ENCODE measurements at places on chromosomes 12 and 14. TPM values are rescaled to one million over a fixed set of nuclear protein-coding genes. Genes with fewer than 3 reads are reported as not detected.

The RAD9B gene
- 0.87 TPM for polyA plus RNA-seq

The BDKRB1 gene
- polyA plus RNA-seq: 0.62 TPM

The LRCOL1 gene
- 1.1 TPM for polyA plus RNA-seq

The DCTN2 gene
- 79.7 TPM for polyA plus RNA-seq

The SLC17A8 gene
- polyA plus RNA-seq: 0.37 TPM

The AGAP2 gene
- polyA plus RNA-seq: 15.5 TPM

The SYNE3 gene
- 1.7 TPM for polyA plus RNA-seq

The XRCC3 gene
- 4.4 TPM for polyA plus RNA-seq

The UBE3B gene
- 13.5 TPM for polyA plus RNA-seq

The NUAK1 gene
- 4.3 TPM for polyA plus RNA-seq

The RASSF9 gene
- 0.94 TPM for polyA plus RNA-seq

The GUCY2C gene
- 0.14 TPM for polyA plus RNA-seq

The ZFHX2 gene
- 0.48 TPM for polyA plus RNA-seq

The SMIM41 gene
- 0.14 TPM for polyA plus RNA-seq

The ZDHHC22 gene
- 0.05 TPM for polyA plus RNA-seq

The APOLD1 gene
- 13.9 TPM for polyA plus RNA-seq

The TCTN1 gene
- polyA plus RNA-seq: 17.9 TPM

The PPFIA2 gene
- polyA plus RNA-seq: 0.23 TPM

The CLEC1A gene
- 36.0 TPM for polyA plus RNA-seq

The BLOC1S1 gene
- 190 TPM for polyA plus RNA-seq

The RFX4 gene
- polyA plus RNA-seq: 0.23 TPM

The CCDC197 gene
- polyA plus RNA-seq: not detected

The TMTC1 gene
- 9.3 TPM for polyA plus RNA-seq

The CCDC60 gene
- 0.37 TPM for polyA plus RNA-seq

The RNFT2 gene
- 9.7 TPM for polyA plus RNA-seq

The VDR gene
- 3.8 TPM for polyA plus RNA-seq

The SLC25A47 gene
- polyA plus RNA-seq: 0.09 TPM

The KRT84 gene
- 2.5 TPM for polyA plus RNA-seq

The SERPINA3 gene
- polyA plus RNA-seq: 120 TPM

The CPNE6 gene
- 0.34 TPM for polyA plus RNA-seq

The GDF3 gene
- 0.37 TPM for polyA plus RNA-seq

The OR6C2 gene
- polyA plus RNA-seq: not detected

The FANCM gene
- polyA plus RNA-seq: 7.1 TPM

The RHOF gene
- polyA plus RNA-seq: 12.9 TPM

The KRT82 gene
- 0.34 TPM for polyA plus RNA-seq

The ABCC9 gene
- 1.5 TPM for polyA plus RNA-seq

The PLEKHG7 gene
- polyA plus RNA-seq: 0.73 TPM

The CMTM5 gene
- polyA plus RNA-seq: 0.37 TPM

The STK38L gene
- 21.8 TPM for polyA plus RNA-seq

The RD3L gene
- not detected for polyA plus RNA-seq

The DHRS2 gene
- polyA plus RNA-seq: 2.1 TPM

The TAMALIN gene
- 47.4 TPM for polyA plus RNA-seq

The KRT3 gene
- polyA plus RNA-seq: 1.0 TPM

The AICDA gene
- polyA plus RNA-seq: 0.39 TPM

The SH2B3 gene
- 9.1 TPM for polyA plus RNA-seq
